ENCODE measurements at places on chromosomes 1 and 21.

GRCh38 chr1:46215504-46215903 is 12.4 kb downstream of the LURAP1 start:
- no peak for DNase-seq

DNA sequence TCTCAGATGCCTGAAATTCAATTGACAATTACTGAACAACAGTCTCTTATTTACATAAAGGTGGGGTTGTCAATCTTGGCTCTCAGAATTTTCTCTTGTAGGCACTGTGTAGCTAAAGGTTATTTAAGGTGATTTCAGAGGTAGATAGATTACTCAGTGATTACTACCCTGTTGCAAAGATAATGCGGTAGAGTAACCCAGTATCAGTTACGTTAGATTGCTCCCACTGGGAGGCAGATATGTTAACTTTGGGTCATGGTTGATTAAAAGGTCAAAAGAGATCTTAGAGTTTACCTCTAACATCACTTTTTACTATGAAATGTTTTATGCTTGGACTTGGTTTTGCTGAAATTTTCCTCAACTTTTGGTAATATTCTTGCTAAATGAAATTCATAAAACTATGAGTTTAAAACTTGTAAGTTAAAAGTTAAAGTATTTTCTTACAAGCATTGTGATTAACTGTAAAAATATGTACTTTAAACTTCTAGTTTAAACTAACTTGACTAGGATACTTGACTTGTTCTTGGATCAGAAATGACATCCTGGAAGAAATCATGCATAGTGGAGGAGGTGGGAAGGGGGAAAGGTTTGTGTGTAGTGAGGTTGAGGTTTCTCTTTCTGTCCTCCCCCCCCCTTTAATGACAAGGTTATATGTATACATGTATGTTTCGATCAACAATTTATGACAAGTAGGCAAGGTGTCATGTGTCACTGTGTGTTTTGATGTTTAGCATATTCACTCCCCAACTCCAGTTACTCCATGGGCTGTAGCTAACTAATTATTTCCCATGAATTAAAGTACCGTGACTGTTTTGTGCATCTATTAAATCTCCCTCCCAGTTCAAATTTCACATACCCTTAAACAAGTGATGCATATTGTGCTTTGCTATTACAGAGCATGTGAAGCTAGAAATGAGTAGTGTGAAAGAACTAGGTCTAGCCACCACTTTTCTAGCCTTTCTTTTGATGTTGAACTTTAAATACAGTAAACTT is 2.9 kb downstream of the LAMC1 start:
- no peak for DNase-seq

DNA sequence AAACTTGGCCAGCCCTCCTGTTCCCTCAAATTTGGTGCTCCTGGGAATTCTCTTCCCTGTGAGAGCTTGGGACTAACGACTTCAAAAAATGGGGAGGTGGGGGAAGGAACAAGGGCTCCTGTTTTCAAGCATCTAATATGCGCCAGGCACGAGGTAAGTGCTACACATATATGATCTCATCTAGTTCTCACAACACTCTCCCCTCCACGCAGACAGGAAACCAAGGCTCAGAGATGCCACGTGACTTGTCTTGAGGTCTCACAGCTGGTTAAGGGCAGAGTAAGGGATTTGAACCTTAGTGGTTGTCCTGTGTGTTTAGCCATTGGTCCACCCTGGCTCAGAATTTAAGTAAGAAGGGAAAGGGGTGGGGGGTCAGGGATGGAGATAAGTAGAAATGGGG is 125.9 kb downstream of the DMRTB1 start:
- peak; percentile 85 for DNase-seq

DNA sequence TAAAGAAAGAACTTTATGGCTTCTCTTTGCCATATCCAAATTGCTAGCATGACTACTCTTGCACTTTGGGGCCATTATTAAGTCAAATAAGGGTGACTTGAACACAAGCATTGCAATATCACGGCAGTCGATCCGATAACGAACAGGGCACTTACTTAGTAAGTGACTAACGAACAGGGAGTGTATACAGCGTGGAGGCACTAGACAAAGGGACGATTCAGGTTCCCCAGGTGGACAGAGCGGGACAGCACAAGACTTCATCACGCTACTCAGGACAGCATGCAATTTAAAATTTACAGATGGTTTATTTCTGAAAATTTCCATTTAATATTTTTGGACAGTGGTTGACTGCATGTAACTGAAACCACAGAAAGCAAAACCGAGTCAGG is 5.4 kb upstream of the PITHD1 start:
- no peak for DNase-seq

DNA sequence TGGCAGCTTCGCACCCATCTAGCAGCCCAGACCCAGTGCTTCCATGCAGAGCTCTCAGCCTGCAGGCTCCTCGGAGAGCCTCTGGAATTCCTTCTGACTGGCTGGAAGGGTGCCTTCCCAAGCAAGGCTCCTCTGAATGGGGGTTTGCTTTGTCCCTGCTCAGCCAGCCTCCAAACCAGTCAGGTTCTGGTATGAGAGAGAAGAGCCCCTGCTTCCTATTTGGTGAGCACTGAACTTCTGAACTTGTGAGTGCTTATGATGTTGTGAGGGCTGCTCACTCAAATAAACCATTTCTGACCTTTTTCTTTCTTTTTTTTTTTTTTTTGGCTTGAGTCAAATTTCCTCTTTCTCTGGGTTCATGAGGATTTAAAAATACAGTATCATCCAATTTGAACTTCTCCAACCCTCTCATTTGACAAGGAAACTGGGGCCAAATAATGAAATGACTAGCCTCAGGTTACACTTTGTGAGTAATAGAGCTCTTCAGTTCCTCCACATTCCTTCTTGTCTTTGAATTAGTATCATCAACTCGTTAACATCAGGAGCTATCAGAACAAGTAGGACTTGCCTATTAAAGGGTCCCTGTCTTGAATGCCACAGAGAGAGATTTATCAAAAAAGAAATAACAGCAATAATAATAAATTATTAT is 39.6 kb downstream of the GFI1 start:
- DNase-seq = peak; percentile 4

DNA sequence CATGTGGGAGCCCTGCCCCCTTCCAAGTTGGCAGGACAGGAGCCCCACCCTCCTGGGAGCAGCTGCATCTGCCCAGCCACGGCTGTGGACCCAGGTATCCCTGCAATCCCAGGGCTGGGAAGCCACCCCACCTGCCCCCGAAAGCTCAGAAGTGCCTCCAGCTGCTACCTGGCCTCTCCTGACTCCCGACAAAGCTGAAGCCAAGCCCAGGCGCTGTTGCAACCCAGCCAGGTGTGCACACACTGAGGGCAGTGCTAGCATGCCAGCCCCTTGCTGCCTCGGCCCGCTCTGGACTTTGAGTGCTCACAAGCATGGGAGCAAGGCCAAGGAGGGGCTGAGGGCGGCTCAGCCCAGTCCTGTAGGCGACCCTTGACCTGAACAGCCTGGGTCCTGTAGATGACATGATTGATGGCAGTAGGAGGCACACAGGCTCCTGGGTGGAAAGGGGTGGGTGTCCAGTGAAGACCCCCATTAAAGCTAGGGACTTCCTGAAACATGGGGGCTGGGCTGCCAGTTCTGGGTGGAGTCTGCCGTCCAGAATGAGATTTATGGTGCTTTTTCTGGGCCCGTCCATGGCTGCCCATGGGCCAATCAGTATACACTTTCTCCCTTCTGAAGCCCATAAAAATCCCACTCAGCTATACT is 2.8 kb upstream of the SSU72 start:
- no peak for DNase-seq

- no peak for DNase-seq
These were observed 366.6 kb upstream of the NCAM2 start for GRCh38 chr21:20631633-20632032.

DNA sequence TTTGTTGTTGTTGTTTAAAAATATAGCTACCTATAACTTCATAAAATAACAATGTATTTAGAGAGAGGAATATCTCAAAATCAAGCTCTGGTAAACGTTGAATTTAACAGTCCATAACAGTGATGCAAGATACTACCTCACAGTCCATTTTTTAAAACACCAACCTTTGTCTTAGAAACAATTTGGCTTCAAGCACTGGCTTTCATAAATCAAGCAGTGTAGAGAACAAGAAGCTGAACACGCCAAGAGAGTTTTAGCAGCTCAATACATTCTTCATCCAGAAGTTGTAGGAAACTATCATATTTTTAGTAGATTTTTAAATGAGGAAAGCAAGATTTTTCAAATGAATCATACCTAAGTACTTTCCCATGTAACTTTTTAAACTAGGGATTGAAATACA is 334.3 kb upstream of the ADAMTS5 start:
- DNase-seq = no peak

DNA sequence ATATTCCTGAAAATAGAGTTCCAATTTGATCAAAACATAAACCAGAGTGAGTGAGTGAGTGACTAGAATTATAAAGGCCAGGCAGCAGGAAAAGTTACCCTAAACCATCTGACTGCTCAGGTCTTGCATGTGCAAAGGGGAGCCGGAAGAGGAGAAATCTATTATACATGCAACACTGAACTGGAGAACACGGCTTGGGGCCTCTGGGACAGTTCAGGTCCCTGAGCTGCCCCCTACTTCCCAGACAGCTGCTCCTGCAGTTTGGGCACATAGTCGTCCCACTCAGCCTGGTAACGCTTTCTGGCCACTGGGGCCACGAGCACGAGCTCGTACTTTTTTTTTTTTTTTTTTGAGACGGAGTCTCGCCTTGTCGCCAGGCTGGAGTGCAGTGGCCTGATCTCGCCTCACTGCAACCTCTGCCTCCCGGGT is 40.1 kb downstream of the PTPRC start:
- DNase-seq = no peak

DNA sequence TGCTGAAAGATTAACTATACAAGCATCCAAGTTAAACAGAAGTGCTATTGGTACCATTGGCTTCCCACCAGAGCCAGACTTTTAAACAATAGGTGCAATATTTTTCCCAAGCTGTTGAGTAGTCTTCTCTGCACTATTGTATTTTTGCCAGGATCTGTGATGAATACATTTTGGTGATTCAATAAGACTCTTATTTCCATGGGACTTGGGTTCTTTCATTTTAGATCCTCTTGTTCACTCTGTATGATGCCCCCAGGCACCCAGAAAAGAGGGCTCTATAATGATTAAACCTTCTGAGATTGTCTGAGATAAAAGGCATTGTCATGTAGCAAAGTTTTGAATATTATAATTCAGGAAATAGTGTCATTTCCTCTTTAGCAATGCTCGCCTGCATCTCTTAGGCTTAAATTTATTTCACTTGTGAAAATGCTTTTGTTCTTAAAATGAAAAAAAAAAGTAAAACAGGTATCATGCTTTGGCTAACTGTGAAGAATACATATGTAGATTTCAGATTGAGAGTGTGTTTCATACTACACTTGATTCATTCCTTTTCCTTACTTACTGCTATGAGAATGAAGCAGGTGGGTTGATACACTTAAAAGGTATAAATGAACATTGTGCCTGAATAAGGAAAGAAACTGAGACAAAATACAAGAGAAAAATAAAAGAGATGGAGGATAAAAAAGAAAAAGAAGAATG is 275.0 kb downstream of the HMCN1 start:
- peak; percentile 88 for DNase-seq

- no peak for DNase-seq
These were observed 26.9 kb upstream of the RCAN3 start for GRCh38 chr1:24475700-24476099.

DNA sequence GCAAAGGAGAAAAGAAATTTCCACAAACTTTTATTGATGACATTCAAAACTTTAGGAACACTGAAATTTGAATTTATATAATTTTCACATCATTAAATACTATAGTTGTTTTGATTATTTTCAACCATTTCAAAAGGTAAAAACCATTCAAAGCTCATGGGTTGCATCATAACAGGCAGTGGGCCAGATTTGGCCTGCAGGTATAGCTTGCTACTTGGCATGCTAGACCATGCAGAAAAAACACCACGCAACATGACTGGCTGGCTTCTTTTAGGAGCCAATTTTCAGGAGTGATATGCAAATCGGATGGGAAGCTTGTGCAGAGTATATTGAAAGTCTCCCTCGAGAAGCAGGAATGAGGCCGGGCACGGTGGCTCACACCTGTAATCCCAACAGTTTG is 144.8 kb downstream of the GLUL start:
- DNase-seq = no peak

DNA sequence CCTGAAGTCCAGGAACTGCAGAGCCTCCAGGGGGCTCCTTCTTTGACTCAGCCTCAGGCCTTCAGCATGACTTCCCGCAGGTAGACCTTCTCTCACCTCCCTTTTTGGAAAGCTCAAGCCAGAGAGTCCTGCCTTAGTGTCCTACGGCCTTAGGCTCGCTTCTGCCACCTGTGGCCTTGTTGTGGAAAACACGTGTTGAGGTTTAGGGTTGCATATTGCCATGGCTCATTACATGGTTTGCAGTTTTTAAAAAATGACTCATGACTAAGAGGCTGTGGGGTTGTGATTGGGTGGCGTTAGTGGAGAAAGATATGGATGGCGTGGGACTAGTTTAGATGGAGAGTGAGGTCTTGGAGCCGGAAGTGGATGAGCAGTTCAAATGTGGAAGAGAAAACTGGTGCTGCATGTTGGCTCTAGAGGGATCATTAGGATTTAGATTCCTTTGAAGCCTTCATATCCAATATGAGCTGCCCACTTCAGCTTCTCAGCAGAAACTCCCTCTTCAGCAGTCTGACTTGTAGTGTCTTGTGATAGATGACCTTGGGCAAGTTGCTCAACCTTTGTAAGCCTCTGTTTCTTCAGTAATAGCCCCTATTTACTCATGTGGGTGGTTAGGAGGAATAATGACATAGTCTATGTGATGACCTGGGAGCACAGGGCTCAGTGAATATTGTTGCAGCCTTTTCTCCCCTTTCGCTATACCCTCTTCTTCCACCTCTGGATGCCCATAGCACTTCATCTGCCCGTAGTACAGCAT is 6.5 kb upstream of the FGGY start:
- peak; percentile 64 for DNase-seq

DNA sequence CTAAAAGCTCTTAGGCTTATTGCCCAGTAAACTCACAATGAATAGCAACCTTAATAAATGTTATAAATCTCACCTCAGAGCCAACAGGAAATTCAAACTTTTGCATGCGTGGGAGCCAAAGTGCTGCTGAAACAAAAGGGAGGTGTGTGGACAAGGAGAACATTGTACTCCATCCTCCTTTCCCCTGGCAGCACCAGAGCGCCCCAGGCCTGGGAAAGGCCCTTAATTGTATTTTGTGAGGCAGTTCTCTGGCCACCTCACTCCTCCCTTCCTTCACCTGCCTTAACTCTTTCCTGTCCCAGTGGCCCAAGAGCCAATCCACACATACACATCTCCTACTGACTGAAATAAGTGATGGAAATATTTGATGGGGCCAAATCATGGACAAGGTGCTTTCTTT is 648.5 kb downstream of the LMO4 start:
- no peak for DNase-seq

GRCh38 chr21:43956670-43957035 is 55.5 kb upstream of the TRAPPC10 start:
- peak; percentile 45 for DNase-seq

DNA sequence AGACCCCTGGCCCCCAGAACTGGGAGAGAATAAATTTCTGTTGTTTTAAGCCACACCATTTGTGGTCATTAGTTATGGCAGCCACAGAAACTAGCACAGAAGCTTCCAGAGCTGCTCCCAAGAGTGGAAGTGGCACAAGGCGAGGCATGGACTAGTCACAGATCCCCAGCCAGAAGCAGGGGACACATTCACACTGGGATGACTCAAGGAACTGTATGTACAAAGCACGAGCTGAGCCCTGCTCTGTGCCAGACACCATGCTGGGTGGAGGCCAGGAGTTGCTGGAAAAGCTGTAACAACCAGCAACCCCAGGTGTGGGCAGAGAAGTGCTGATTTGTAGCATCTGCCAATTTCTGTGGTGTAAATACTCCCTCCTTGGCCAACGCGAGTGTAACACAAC is 55.6 kb downstream of the TCP10L start:
- DNase-seq = no peak

GRCh38 chr1:5566924-5567323 is 425.3 kb downstream of the NPHP4 start:
- no peak for DNase-seq

Data from fibroblast of pulmonary artery (primary cell).